ENCODE measurements at places on chromosomes 11 and 22. TPM values are rescaled to one million over a fixed set of nuclear protein-coding genes. Genes with fewer than 3 reads are reported as not detected.

Gene GSTT2B
- total RNA-seq, result not detected

Gene NELL1
- not detected for total RNA-seq

Gene DMC1
- total RNA-seq, result 0.63 TPM

Gene NXPE4
- total RNA-seq, result not detected

Gene DGAT2
- total RNA-seq, result 0.24 TPM

Gene MISFA
- 2.2 TPM for total RNA-seq

Gene ESAM
- 2.2 TPM for total RNA-seq

Gene DUSP8
- total RNA-seq, result 47.3 TPM

Gene CLTCL1
- 1.2 TPM for total RNA-seq

Gene ANO3
- not detected for total RNA-seq

Gene APOL6
- total RNA-seq, result 138 TPM

Gene APOA1
- not detected for total RNA-seq

Gene OR52E8
- not detected for total RNA-seq

Gene NXPE2
- not detected for total RNA-seq

Gene TBC1D10A
- total RNA-seq, result 48.0 TPM

Gene KRTAP5-9
- total RNA-seq, result not detected

Gene NRXN2
- total RNA-seq, result 2.9 TPM

Gene RAB38
- total RNA-seq, result 5.4 TPM

Gene TBX10
- not detected for total RNA-seq

Gene PDE2A
- 9.0 TPM for total RNA-seq

Gene ISX
- not detected for total RNA-seq

Gene MGAT3
- total RNA-seq, result 0.11 TPM

Gene SERGEF
- 78.6 TPM for total RNA-seq

Gene MMP1
- not detected for total RNA-seq

Gene LYVE1
- total RNA-seq, result not detected

Gene CHST1
- total RNA-seq, result not detected

Gene GLYATL2
- not detected for total RNA-seq

Gene RAG1
- 1.4 TPM for total RNA-seq

Gene BRSK2
- total RNA-seq, result 0.14 TPM

Gene SCGB1A1
- not detected for total RNA-seq

Gene RIMBP3C
- 0.38 TPM for total RNA-seq

Gene LMO1
- total RNA-seq, result not detected

Gene GAB2
- total RNA-seq, result 58.4 TPM

Gene CTSW
- 1,016 TPM for total RNA-seq

Gene OR56A1
- not detected for total RNA-seq

Gene CTSC
- 275 TPM for total RNA-seq

Gene SPDYC
- total RNA-seq, result not detected

Gene TBX1
- total RNA-seq, result 3.2 TPM

Gene MRPL48
- total RNA-seq, result 24.9 TPM

Gene LAYN
- total RNA-seq, result not detected

Gene CNTF
- total RNA-seq, result 5.5 TPM

Gene DCHS1
- total RNA-seq, result 0.49 TPM

Gene KLHDC7B
- 6.9 TPM for total RNA-seq

Gene MMP7
- not detected for total RNA-seq

Gene NPAS4
- not detected for total RNA-seq

Gene GP1BB
- total RNA-seq, result 0.39 TPM

Data from natural killer cell (primary cell).